ENCODE measurements at places on chromosomes 16 and 17.

- DNase-seq, result peak; percentile 35
Measured at GRCh38 chr16:57815987-57816745, 13.9 kb upstream of the KIFC3 start.

GRCh38 chr16:72908362-72909167 is 139.4 kb downstream of the ZFHX3 start:
- DNase-seq, result no peak

DNA sequence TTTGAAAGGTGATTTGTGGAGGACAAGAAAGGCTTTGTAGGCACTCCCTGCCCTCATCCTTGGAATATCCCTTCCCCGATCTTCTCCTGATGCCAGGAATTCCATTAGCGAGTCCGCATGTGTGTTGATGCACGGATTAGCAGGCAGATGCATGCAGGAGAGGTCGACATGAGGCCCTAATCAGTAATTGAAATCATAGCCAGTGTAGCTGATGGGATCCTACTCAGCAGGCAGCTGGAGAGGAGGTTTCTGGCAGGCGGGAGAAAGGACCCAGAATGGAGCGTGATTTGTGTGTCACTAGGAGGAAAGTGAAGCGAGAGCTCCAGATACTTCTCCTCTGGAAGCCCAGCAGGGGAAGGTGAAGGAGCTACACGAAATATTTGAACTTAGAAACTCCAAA is 196.3 kb upstream of the CDH11 start:
- DNase-seq, result no peak

DNA sequence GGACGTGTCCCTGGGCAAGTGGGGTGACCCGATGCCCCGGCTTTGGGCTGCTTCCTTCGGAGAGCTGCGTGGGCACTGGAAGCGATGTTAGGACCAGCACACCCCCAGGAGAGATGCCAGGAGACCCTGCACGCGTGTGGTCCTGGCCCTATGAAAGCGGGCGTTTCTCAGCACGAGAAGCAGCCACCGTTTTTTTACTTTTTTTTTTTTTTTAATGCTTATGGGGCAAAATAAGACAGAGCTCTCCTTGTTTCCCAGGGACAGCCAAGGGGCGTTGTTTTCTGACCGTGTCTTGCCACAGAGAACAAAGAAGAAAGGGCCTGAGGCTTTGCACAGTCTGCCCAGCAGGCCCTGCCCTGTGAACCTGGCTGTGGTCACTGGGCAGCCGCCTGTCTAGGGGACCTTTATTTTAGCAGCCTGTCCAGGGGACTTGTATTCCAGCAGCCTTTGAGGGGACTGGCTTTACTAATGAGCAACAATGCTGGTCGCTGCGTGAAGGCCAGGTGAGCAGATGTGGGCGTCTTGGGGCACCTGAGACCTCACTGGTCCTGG is 996 bp downstream of the SLC25A10 start:
- no peak for DNase-seq

GRCh38 chr16:3149630-3150345 is 15.0 kb downstream of the ZNF213 start:
- DNase-seq, result peak; percentile 63

DNA sequence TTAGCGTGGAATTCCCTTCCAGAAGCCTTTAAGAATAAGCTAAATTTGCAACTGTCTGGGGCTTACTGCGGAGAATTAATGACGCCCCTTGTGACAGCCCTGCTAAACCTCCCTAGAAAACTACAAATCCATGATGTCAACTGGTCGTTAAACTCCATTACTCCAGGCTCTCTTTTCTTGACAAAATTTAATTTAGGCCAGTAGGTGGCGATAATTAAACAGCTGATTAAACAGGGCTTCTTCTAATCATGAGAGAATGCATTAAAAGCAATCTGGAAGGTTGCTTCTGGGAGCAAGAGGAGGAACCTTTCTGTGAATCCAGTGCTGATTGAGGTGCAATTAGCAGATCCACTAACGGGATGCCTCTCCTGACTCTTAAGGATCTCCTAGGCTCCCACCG is 8.1 kb upstream of the NLRP1 start:
- peak; percentile 0 for DNase-seq

DNA sequence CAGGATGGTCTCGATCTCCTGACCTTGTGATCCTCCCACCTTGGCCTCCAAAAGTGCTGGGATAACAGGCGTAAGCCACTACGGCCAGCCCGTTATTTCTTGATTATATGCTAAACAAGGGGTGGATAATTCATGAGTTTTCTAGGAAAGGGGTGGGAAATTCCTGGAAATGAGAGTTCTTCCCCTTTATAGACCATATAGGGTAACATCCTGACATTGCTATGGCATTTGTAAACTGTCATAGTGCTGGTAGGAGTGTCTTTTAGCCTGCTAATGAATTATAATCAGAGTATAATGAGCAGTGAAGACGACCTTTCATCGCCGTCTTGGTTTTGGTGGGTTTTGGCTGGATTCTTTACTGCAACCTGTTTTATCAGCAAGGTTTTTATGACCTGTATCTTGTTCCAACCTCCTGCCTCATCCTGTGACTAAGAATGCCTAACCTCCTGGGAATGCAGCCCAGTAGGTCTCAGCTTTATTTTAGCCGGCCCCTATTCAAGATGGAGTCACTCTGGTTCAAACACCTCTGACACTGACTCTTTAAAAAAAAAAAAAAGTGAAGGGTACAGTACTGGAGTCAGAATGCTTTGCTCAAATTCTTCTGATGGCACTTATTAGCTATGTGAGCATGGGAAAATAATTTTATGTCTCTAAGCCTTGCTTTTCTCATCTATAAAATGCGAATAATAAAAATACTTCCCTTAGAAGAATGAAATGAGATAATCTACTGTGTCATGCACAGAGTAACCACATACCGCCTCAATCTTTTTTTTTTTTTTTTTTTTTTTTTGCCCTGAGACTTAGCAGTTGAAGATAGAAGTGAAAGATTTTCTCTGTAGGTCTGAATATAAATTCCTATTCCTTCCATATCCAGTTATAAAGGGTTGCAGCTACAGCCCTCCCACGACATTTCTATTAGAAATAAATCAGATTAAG is 5.1 kb upstream of the CALCOCO2 start:
- DNase-seq, result no peak

DNA sequence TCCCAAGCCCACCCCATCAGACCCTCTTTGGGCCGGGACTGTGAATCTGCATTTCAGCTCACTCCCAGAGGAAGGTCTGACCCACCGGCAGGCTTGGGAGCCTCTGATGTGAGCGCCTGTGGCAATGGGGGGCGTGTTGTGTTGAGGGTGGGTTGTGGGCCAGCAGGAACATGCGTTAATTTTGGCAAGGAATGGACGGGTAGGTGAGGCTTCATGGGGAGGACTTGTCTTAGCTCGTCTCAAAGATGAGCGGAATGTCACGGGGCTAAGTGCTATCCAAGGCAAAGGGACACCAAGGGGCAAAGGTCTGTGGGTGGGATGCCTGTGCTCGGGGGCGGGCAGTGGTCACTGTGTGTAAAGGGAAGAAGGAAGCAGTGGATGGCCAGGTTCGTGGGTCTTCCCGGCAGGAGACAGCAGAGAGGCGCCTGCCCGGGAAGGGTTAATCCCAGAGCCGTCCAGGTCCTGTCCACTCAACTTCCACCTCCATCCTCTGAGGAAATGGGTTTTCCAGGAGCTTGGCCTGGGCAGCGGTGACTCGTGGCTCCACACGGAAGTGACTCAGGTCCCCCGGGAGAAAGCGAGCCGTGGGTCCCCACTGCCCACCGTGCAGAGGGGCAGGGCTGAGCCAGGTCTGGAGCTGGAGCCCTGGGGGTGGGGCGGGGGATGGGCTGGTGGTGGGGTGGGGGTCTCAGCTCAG is 17.4 kb downstream of the ADGRG1 start:
- no peak for DNase-seq

- DNase-seq, result no peak
Measured at GRCh38 chr17:17435323-17435722, 41.5 kb upstream of the MED9 start.

DNA sequence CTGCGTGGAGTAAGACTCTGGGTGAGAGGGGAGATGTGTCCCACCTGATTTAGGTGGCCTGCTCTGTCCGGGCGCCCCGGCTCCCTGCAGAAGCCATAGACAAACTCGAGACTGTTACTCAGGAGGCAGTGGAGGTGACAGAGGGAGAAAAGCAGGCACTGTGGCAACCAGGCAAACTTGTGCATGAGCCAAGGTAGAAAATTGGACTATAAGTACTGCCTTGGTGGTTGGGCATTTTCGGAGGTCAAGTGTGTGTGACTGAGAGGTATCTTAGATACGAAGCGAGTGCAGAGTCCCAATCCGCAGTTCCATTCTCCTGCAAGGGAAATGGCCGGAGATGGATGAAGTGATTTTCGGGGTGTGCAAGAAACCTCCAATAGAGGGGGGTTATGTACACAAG is 27.1 kb upstream of the SPACA3 start:
- no peak for DNase-seq

DNA sequence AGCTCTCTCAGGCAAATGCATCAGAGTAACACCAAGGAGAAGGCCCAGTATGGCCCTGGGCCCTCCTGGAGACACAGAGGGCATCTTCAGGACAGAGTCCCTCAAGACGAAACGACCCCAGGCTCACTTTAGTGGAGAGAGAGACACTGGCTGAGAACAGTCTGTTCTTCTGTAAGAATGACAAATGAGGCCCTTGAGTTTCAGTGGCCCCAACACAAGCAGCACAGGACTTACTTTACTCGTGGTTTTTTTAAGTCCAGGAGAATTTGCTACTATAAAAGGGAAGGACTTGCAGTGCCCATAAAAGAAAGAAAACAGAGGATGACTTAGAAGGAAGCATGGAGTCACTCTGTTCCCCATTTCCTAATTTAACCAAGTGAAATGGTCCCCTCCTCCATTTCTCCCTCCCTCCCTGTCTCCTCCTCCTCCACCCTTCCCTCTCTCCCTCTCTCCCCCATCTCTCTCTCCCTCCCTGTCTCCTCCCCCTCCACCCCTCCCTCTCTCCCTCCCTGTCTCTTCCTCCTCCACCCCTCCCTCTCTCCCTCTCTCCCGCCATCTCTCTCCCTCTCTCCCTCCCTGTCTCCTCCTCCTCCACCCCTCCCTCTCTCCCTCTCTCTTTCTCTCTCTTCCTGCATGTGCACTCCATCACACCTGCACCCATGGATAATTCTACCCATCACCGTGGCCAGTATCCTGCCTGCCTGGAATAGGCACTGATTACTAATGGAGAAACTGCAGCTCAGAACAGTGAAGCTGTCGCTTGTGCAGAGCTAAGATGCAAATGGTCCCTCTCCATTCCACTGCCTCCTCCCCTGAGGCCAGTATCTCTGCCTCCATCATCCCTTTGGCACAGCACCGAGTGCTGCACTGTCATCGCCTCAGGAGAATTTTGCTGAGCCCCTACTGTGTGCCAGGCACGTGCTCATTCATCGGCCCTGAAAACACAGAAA is 47.3 kb upstream of the RBFOX3 start:
- DNase-seq, result no peak

DNA sequence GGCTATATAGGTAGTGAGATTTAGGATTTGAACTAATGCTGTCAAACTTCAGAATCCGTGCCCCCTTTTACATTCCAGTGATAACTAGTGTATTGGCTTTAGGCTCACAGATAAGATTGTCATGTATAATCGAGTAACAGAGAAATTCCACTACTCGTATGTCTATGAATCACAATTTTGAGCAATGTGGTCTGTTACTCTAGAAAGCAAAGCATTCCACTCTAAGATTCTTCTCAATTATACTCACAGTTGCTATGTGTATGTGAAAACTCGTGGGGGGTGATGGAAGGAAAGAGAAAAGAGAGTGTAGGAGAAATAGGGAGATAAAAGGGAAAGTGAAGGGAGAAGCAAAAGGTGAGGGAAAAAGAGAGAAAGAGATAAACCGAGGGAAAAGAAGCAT is 1175.1 kb upstream of the GOT2 start:
- DNase-seq, result no peak

- DNase-seq, result no peak
Measured at GRCh38 chr17:58313815-58314705, 14.5 kb downstream of the TSPOAP1 start.

DNA sequence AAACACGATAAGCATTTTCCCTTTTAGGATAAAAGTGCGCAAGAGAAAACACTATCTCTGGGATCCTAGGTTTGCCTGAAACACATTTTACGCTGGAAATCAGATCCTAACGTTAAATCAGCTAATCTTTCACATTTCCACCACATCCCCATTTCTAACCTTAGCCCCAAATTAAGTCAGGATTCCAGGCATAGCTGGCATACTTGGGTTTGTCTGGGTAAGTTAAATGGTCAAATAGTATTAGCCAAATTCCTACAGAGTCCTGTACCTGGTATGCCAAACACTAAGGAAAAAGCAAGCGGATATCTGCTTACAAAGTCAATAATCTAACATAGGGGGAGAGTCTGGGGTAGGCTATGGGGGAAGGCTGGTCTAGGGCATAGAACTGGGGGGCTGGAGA is 557.4 kb upstream of the ZFHX3 start:
- DNase-seq, result no peak

GRCh38 chr17:7328840-7329373 is at the start of gene NEURL4:
Gene NEURL4 (minus strand): TSS chr17:7329335. CDS start chr17:7329312, 23 bp downstream.
- no peak for DNase-seq

DNA sequence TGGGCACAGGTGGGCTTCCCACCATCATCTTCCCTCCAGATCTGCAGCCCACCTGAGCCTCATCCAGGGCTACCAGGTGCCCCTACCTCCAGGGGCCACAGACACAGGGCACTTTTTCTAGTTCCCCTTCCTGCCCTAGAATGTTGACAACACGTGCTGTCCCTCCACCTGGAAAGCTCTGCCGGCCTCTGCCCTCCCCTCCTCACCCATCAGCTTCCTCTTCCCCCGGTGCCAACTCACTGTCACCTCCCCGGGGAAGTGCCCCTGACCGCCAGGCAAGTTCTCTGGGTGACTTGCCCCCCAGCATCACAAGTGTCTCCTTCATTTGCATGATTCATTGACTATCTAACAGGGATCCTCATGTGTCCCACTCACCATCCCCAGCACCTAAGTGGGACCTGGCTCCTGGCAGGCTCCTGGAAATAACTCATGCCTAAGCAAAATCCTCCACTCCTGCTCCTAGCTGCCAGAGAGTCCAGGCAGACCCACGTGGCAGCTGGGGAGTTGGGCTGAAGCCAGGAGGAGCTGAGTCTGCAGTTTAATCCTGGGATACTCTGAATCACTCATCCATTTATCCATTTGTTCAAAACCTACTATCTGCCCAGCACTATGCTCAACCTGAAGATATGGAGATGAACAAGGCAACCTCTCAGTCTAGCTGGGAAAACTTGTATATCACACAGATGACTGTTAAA is 304.4 kb downstream of the FOXL1 start:
- no peak for DNase-seq

DNA sequence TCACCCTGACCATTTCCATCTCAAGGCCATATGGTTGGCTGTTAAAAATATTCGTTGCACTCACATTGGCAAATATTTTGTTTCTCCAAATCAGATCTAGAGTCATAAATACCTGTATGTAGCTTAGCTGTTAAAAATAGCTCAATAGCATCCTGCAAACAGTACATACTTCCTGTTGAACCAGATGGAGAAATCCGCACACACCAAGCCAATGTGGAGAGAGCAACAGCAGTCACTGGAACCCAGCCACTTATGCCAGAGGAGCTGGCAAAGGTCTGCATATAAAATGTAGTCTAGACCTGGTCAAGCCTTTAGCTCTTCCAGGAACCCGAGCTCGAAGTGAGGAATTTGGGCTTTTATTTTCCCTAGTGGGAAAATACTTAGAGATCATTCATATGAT is 146.4 kb upstream of the KCNJ16 start:
- no peak for DNase-seq

- peak; percentile 91 for DNase-seq
Measured at GRCh38 chr17:74512624-74513091, 18.6 kb downstream of the CD300LB start.
